ENCODE measurements at places on chromosomes 5 and 9.

DNA sequence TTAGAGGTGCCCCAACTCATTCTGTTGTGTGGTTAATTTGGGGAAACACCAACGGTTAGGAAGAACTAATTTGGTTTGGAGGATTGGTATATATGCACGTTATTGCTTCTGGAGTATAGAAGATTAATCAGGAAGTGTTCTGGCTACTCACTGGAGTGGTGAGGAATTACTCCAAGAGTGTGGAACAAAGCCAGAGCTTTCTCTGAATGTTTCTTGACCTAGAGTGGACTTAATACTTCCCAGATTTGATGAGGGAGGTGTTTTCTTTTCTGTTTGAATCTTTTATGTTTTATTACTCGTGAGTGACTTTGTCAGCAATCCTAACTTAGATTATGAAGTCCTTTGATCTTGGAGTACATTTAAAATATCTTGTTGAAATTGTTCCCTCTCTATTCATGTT is 163.7 kb downstream of the MAN2A1 start:
- DNase-seq: no peak

GRCh38 chr9:133120501-133121197 is 391 bp downstream of the RALGDS start:
- DNase-seq: no peak

DNA sequence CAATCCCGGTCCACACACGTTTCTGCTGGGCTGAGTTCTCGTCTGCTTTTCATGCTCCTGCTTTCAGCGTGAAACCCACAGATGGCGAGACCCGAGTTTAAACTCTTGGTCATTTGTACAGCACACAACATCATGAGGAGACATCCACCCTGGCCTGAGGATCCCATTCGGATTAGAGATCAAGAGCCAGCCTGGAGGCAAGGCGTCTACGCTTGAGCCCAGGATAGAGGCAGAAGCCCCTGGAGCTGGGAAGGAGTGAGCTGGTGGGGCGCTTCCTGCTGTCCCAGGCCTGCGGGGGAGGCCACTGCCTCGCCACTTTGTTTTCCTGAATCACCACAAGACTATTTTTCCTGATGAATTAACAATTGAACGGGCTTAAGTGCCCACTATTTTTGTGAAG is 281.9 kb upstream of the IRX4 start:
- DNase-seq: no peak

DNA sequence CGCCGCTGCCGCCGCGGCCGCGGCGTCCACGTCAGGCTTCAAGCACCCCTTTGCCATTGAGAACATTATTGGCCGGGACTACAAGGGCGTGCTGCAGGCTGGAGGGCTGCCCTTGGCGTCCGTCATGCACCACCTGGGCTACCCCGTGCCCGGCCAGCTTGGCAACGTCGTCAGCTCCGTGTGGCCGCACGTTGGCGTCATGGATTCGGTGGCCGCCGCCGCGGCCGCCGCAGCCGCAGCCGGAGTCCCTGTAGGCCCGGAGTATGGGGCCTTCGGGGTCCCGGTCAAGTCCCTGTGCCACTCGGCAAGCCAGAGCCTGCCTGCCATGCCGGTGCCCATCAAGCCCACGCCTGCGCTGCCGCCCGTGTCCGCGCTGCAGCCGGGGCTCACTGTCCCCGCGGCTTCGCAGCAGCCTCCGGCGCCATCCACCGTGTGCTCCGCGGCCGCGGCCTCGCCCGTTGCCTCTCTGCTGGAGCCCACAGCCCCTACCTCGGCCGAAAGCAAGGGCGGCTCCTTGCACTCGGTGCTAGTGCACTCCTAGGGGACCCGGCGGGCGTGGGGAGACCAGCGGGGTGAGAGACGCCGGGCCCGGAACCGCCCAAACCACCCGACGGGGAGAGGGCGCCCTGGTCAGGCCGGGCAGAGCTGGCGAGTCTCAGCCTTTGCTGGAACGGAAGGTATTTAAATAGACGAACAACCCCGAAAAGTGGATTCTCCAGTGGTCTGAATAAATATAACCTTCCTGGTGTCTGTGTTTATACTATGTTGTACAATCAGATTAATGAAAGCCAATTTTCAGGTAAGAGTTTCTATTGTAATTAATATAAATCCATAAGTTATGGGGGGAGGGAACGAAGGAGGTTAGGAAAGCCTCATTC is 1.2 kb downstream of the FOXB2 start:
- DNase-seq: no peak

DNA sequence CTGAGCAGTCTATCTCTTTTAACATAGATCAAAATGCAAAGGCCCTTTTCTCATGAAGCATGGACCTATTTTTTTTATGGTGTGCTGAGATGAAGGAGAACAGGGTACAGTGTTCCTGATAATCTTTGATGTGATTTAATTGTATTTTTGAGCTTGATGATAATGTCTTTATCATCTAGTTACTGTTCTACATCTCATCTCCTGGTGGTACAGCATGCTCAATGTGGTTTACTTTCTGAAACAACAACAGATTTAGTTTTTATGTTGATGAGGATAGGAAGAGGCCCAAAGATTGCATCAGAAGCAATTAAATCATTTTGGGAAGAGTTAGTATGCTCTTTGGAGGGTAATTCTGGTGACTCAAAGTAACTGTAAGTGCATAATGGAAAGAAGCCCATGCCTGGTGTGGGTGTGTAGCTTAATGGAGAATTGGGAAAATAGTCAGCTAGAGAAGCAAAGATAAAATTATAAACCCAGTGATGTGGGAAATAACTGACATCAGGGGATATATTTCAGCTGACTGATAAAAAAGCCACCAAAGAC is 123.0 kb upstream of the KCNN2 start:
- DNase-seq: peak; percentile 47

DNA sequence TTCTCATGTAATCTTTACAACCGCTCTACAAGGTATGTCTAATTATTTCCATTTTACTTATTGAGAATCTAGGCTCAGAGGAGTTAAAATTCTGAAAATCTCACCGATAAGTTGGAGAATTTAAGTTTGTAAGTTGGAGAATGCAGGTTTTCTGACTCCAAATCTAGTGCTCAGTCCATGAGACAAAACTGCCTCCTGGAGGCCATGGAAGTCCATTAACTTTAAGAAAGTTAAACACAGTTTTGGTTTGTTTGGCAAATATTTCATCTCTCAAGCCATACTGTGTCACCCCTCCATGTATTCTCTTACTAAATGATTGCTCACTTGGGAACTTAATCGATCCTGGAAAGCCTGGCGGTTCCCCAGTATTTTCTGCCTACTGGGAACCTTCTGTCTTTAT is 52.6 kb downstream of the INIP start:
- DNase-seq: peak; percentile 48

GRCh38 chr5:71384706-71385105 is 70.7 kb upstream of the BDP1 start:
- no peak for DNase-seq

GRCh38 chr5:56053363-56053762 is 58.6 kb upstream of the IL6ST start:
- DNase-seq: no peak

GRCh38 chr5:164346785-164347630 is 841.6 kb downstream of the MAT2B start:
- DNase-seq: no peak

DNA sequence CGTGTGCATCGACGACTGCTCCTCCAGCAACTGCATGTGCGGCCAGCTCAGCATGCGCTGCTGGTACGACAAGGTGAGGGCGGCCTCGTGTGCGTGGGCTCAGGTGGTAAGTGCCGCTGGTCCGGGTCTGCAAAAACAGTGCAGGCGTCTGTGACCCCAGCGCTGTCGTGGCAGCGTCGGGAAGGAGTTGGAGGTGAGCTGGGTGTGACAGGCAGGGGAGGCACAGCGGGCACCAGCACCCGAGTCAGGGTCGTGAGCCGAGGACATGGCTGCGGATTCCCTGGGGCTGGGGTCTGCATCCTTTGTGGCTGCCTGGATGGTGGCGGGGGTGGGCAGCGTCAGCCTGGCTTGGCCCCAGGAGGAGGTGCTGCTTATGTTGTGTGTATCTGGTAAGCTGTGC is 63.1 kb upstream of the CACNA1B start:
- no peak for DNase-seq

DNA sequence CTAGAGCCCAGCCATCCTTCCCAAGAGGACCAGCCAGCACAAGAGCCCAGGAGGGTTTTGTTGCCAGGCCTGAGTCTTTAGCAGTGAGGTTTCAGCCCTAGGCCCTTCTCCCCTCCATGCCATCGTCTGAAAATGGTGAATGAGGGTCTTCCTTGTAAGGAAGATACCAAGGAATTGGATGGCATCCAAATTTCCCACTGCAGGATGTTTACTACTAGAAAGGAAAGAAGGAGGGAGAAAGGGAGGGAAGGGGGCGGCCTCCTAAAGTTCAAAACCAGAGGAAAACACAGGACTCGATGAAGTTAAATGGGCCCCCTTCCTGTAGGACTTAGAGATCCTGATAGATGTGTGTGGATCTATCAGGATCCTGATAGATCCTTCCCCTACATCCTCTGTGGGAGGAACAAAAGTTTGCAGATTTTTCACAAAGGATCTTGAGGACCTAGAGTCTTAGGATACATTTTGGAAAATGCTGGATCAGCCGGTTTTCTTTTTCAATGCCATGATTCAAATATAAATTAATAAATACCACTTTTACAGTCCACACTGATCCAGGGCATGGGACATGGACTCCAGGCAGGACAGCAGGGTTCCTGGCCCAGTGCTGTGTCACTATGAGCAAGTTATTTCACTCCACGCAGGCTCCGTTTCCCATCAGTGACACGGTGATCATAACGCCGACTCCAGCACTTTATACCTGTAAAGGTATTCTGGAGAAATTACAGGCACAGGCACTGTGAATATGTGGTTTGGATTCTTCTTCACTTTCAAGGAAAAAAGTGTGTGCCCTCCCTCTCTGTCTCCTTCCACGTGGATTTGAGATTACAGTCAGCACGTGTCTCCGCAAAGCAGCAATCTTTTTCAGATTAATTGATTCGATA is 40.9 kb downstream of the C5orf15 start:
- peak; percentile 14 for DNase-seq

- DNase-seq: no peak
Measured at GRCh38 chr5:76062502-76063041, 20.6 kb upstream of the SV2C start.

DNA sequence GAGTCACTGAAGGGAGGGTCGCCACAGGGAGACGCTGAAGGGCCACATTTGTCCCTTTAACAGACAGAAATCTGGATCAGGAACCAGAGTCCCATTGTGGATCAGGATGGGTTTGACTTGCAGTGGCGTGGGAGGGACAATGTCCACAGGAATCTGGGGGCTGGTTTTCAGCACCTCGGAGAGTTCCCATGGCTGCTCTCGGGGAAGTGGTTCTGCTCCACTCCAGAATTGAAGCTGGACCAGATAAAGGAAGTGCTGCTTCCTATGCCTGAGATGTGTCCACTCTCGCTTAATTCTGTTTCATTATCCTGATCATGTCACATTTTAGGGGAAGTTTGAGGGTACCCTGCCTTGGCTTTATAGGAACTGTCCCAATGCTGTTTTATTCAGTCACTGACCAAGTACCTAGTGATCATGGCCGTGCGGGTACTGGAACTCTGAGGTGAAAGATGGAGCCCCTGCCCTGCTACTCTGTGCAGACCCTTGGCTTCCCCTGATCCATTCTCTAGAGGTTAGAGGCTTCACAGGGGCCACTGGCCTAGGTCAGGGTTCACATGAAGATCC is 28.7 kb downstream of the ENHO start:
- peak; percentile 58 for DNase-seq

DNA sequence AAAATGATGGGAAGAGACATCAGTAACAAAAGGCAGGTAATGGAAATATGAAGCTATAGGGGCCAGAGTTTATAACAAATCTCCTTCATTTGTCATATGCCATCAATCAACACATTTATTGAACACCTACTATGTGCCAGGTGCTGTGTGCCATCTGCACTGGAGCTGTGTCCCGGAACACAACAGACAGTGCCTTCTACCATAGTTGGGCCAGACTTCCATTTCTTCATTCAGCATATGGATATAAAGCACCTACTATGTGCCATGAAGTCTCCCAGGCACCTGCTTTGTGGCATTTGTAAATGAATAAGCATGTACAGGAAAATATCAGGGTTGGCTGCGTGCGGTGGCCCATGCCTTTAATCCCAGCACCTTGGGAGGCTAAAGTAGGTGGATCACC is 112.5 kb upstream of the ERCC6L2 start:
- no peak for DNase-seq

DNA sequence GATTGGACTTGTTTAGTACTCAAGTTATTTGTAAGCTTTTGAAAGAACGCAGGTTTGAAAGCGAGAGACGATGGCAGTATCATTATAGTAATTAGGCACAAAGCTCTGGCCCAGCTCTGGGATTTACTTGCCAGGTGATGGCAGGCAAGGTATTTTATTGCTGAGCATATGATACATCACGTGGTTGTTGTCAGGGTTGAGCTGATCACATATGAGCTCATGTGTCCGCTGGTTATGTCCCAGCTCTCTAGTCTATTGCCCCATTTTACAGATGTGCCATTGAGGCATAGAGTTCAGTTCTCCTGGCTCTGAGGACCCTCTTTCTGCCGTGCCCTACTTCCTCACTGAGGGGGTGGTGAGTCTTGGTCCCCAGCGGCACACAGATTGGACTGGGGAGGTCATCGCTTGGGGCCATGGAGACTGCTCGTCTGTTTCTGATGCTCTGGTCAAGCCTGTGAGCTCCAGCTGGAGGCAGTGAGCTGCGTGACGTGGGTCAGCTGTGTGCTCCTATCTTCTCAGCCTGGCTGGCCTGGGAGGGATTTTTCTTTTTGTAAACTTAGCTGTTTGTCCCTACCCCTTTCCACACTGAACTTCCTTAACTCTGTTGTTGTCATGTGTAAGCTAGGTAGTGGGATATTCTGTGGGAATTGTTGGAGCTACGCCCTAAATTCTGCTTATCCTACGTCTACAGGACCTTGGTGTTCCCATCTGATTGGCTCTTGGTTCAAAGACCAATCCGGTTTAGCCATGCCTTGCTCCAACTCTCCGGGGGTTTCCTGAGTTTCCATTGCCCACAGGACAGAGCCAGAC is 2.2 kb downstream of the NXNL2 start:
- DNase-seq: no peak

GRCh38 chr5:107387526-107388140 is 283.1 kb downstream of the EFNA5 start:
- DNase-seq: no peak

- DNase-seq: no peak
Measured at GRCh38 chr9:116168231-116168630, 14.6 kb downstream of the PAPPA start.

- DNase-seq: no peak
Measured at GRCh38 chr5:158998793-158999325, 100.9 kb downstream of the EBF1 start.

DNA sequence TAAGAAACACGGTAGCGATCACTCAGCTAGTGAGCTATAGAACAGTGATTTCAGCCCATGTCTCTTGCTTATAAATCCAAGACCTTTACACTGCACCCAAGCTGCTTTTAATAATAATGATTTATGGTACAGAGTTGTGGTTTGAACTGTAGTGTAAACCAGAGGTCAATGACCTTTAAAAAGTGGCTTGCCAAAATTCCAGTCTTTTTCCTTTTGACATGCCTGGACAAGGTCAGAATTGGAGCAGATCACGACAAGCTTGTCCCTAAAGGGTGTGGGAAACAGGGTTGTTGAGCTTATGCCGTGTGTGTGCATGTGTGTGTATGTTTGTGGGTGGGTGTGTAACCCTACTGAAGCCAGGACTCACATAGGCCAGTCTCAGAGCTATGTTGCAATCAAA is 225.3 kb upstream of the CLINT1 start:
- DNase-seq: no peak
